ENCODE measurements at places on chromosomes 3 and 15.

DNA sequence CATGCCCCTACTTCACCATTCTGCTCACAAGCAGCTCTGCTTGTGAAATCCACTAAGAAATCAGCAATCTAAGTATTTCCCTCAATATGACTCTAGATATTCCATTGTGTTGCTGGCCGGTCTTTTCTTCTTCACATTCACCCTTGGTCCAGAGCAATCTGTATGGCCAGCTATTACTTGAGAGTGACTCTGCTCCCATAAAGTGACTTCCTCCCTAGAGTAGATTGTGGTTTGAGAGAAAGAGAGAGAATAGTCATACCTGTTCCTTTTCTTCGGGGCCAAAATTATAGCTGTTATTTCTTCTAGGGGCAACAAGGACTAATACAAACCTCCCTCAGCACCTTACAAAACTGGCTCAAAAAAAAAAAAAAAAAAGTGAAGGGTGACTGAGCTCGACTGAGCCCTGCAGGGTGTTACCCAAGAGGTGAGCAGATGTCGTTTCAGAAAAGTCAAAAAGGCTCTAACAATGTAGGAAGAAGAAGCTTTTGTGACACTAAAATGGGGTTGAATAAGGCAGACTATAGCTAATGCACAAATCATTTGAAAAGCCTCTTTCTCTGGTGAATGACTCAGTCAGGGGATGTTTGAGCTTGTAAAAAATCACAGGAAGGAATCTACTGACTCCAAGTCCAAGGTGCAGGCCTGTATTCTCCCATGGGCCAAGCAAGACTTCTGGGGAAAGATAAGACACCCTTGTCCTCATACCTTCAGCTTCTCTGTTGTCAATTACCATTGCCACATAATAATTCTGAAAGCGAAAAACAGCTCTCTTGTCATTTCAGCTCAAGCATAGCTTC lies 161.0 kb upstream of the SLC24A5 start:
- DNase-seq, result no peak

GRCh38 chr15:40960925-40961324 lies 7.7 kb downstream of the CHAC1 start:
- DNase-seq, result no peak

GRCh38 chr3:66103729-66104128 lies 65.0 kb upstream of the MAGI1 start:
- no peak for DNase-seq

DNA sequence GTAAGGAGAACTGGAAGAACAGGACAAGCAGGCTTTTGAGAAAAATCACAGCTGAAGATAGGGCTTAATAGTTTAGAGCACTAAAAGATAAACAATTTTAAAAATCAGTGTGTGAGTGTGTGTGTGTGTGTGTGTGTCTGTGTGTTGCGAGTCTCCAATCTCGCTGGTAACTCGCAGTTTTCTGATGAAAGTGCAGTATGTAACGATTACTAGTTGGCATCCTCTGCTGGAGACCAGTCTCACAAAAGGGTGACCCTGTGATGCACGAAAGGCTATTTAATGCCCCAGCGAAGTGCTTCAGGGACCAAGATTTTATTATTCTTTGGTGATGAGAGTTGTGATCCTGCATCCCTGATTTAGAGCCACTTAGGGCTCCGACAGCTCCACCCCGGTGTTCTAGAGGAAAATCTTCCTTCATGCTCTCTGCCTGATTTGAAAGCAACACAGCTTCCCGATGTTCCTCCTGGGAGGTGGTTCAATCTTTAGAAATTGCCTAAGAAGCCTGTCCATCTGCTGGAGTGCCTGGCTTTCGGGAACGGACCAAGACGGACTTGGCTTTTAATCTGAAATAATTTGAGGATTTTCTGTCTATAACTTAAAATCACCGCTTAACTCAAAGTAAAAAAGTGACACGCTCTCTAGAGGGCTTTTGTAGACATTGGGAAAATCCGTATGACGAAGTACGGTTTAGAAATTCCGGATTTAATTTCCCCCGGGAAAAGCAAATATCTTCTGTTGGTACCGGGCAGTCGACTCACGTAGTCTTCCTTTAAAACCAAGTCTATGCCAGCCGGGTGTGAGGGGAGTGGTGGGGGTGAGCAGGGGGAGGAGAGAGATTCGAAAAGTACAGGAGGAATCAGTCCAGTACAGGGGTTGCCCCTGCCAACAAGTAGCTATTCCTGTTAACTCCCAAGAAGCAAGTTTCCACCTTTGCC lies 1.1 kb upstream of the ALCAM start:
- DNase-seq, result no peak

DNA sequence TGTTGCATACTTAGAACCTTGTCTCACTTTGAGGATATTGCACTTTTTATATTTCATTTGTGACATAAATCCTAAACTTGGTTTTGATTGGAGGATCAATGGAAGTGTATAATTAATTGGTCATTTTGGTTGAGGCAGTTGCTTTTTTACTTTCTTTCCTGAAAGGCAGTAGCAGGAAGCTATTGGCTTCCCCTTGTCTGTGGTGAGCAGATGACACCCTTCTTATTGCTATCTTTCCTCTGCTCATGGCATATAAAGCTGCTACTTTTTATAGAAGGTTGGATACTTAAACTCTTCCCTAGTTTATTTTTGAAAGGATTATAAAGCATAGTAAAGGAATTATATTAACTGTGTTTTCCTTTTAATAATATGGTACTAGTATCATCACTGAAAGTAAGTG lies 28.6 kb downstream of the FAM98B start:
- DNase-seq, result no peak

DNA sequence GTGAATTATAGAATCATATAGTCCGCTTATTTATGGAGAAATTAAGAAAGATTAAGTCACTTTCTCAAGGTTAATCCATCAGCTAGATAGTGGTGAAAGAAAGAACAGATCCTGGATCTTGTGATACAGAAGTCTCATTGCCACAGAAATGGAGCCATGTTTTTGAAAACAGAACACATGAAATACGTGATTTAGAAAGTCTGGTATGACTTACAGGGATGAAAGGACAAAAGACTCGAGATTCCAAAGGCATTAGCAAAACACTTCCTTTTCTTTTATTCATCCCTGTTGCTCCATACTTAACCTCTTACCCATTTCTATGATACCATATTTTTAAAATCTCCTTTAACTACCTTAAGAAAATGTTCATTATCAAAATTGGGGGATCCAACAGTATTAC lies 40.0 kb upstream of the TEX9 start:
- DNase-seq, result no peak

GRCh38 chr3:178480274-178480673 lies 56.0 kb upstream of the KCNMB2 start:
- DNase-seq, result no peak

- no peak for DNase-seq
Measured at GRCh38 chr15:63461230-63461985, 43.0 kb upstream of the USP3 start.

DNA sequence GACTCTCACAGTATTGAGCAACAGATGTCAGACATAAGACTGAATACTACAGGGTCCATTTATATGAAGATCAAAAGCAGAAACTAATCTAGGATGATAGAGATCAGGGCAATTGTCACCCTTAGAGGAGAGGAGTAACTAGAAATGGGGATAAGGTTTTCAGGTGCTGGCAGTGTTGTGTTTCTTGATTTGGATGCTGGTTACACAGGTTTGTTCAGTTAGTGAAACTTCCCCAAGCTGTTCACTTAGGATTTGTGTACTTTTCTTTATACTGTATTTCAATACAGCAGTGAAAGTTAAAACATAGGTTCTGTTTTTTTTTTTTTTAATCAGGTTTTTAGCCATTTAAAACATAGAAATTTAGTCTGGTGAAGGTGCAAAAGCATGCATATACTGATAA lies 39.1 kb upstream of the CMTM7 start:
- no peak for DNase-seq

- DNase-seq, result no peak
Measured at GRCh38 chr3:139934613-139935015, 371 bp upstream of the CLSTN2 start.

DNA sequence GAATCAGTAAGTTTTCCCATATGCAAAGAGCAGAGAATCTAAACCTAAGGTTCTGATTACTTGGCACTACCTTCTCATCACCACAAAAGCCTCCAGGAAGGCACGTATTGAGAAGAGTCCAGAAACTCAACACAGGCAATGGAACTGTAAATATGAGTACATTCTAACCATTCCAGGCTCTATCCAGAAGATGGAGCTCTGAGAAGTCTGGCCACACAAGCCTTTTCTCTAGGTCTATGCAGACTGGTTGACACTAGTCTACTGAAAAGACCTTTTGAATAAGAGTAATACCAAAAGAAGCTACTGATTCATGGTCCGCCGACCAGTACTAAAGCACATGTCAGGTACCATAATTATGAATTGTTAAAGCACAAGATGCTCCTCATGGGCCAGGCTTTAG lies 12.2 kb upstream of the NCKIPSD start:
- DNase-seq, result no peak

GRCh38 chr3:189455009-189455408 lies 176.2 kb upstream of the TP63 start:
- no peak for DNase-seq

DNA sequence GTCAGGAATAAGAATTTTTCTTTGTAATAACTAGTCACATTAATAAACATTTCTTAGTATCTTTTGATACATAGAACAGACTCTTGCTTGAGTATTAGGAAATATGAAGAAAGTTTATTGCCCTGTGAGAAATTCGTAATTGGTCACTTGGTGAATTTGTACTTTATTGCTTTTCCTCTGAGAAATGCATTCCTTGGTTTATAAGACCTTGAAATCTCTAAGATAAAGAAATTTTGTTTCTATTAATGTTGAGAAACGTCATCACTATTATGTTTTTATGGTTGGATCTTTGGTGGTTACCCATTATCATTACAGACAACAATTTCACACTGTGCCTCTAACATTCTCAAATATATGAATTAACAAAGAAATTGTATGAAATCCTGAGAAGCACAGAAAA lies 652.0 kb upstream of the NECTIN3 start:
- no peak for DNase-seq

DNA sequence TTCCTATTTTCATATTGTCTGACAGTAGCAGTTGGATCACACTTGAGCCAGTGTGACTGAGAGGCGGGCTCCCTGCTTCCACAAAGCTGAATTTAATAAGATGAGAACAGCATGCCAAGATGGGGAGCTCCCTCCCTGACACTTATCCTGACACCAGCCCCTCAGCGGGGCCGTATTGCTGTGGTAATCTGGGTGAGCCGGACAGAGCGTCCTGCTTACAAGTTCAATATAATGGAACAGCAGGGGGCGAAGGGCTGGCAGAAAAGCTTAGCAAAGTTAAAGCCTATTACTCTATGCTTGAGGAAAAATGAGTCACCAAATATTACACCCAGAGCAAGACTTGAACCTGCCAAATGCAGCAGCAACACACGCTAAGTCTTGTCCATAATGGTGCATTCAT lies 163.8 kb upstream of the CMC1 start:
- no peak for DNase-seq

DNA sequence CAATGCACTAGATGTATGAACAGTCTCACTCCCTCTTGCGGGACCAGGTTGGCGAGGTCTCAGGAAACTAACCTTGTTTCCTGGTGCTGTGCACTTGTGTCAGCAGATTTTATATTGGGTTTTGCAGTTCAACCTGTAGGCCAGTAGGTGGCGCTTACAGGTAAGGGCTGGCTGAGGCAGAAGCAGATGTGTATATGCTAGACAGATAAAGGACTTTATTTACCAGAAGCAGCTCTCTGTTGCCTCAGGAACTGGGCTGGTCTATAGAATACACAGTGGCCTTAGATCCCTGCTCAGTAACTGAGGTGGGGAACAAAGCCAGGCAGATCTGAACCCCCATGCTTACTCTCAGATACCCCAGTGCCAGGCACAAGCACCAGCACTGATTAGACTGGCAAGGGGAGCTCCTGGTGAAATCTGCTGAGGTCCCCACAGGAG lies 296.8 kb downstream of the DOCK3 start:
- peak; percentile 15 for DNase-seq

- DNase-seq, result no peak
Measured at GRCh38 chr15:74869726-74870407, 3.3 kb downstream of the SCAMP2 start.

DNA sequence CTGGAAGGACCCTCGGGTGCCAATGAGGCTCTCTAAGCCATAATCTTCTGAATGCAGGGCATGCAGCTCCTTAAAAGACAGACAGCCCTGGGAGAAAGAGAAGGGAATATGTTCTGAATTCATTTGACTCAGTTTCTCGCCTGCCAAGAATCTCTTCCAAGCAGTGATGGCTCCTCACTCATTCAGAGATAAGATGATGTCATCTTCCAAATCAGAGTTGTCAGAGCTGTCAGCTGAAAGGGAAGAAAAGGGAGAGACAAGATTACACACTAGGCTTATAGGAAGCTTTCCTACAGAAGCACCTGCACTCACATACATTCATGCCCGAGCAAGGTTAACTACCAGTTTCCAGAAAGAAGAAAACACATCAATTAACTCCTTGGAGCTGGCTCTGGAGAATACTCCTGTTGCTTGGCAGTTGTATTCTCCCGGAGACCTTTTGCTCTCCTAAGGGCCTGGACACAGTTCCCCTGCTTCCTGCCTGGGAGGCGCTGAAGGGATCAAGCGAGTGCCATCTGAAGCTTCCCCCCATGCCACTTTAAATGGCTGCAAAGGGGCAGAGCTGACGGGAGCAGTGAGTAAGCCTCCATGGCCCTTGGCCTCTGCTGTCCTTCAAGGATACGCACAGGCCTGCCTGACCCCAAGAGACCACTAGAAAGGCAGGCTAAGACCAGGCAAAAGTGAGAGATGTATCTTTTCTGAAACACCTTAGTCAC lies 7.7 kb downstream of the RBM15B start:
- no peak for DNase-seq

GRCh38 chr15:79779746-79780145 lies 117.1 kb downstream of the MTHFS start:
- no peak for DNase-seq

- DNase-seq, result no peak
Measured at GRCh38 chr3:177443469-177443868, 246.2 kb upstream of the TBL1XR1 start.

DNA sequence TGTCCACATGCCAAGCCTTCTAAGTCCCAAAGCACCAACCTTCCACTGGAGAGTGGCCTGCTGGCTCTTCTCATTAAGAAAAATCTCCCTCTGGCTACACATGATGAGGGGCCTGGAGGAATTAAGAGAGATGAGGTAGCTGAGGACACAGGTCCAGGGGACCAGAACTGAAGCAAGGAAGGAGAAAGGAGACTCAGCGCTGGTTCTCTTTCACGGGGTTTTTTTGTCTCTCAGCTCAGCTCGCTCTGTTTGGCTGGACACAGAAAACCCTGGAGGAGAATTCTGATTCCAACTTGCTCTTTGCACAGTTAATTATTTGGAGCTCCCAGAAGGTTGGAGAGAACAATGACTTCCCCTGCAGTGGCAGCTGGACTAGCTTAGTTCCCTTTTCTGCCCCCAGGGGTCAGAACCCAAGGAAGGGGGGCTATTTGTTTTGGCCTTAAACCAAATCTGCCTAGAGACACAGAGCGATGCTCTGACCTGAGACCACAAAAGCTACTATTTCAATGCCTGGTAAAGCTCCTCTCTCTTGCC lies 507.6 kb downstream of the FHIT start:
- no peak for DNase-seq
